ENCODE measurements at places on chromosomes 11 and 22.

DNA sequence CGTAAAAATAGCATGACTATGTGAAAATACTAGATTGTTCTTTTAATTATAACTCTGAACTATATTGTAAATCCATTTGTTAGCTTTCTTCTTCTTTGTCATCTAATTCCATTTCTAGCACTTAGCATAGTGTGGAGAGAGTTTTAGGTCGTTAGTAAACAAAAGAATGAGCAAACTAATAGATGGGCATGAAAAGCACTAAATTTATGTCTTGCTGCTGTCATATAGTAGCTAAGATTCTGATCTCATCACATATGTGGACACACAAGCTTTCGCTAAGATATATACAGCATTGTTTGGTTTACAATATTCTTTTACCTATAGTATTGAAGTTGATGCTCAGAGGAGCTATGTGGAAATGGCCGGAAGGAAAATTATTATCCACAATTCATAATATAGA, 370.5 kb downstream of the CNTN5 start:
- DNase-seq = no peak

DNA sequence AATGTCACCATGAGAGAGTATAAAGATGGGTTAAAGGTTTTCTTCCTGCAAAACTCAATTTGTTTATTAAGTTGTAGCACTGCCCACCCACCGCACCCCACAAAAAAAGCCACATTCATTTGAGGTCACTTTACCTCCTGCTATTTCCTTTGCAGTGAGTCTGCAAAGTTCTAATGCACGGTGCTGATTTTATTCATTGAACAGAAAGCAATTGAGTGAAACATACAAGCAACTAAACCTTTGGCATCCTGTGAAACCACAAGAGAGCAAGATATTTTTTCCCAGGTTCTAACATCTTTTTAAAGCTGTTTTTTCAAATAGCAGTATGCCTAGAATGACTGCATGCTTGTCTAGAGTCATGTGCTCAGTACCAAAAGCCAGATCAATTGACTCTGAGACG, 39.0 kb downstream of the RRAS2 start:
- no peak for DNase-seq

DNA sequence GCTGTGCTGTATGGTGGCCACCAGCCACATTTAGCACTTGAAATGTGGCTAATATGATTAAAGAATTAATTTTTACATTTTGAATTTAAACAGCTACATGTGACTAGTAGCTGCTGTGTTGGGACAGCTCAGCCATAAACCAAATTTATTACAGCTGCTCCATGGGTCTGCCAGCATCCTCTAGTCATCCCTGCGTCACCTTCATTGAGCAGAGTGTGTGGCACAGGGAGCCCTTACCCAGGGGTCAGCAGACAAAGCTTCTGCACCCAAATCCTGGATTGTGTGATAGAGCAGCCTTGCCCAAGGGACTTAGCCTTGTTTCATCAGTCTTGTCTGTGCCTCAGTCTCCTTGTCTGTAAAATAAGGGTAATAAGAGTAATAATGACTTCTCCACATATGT, 19.4 kb upstream of the ACCSL start:
- no peak for DNase-seq

GRCh38 chr11:94066901-94067429, 45.8 kb downstream of the HEPHL1 start:
- no peak for DNase-seq

DNA sequence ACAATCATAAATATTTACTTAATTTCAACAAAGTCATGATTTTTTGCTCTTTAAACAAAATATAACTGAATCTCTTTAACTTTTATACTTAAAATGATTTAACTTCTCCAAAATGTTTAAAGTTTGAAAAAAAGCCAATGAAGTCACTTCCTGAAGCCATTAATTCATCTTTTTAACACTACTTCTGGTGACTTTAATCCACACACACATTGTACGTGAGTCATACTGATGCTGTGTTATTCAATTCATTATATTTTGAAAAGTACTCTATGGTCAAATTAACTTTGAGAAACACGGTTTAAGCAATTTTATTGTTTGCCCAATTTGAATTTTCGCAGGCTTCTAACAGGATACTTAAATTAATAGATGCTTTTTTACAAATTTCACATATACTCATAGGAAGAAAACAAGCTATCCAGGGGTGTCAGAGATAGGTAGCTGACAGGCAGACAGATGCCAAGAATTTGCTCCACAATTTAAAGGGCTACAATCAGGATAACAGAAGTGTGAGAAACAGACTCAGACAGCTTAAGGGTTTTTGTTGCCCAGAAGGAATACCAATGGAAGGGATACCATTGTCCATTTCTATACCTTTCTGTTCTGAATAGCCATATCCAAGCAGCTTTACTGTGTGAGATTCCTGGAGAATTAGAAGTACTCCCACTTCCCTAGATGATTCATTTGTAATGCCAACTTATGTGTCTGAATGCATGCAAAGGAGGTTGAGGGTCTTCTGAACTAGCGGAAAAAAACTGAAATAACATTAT, 118.4 kb downstream of the RBFOX2 start:
- no peak for DNase-seq

DNA sequence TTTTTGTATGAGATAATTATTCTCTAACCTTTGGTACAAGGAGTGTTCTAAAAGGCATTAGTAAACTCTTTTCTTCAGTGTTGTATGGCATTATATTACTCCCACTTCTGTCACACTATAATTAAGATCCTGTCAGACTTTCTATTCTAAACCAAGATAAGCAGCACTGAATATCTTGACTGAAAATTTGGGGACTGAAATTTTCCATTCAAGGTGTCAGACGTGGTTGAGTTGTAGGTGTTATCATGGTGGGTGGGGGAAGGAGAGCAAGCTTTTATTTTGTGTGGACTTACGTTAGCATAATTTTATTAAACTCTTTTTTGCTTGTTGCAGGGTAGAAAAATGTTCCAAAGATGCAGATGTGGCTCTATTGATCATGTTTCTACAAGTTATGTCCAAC, 22.9 kb downstream of the MUC15 start:
- DNase-seq = no peak

DNA sequence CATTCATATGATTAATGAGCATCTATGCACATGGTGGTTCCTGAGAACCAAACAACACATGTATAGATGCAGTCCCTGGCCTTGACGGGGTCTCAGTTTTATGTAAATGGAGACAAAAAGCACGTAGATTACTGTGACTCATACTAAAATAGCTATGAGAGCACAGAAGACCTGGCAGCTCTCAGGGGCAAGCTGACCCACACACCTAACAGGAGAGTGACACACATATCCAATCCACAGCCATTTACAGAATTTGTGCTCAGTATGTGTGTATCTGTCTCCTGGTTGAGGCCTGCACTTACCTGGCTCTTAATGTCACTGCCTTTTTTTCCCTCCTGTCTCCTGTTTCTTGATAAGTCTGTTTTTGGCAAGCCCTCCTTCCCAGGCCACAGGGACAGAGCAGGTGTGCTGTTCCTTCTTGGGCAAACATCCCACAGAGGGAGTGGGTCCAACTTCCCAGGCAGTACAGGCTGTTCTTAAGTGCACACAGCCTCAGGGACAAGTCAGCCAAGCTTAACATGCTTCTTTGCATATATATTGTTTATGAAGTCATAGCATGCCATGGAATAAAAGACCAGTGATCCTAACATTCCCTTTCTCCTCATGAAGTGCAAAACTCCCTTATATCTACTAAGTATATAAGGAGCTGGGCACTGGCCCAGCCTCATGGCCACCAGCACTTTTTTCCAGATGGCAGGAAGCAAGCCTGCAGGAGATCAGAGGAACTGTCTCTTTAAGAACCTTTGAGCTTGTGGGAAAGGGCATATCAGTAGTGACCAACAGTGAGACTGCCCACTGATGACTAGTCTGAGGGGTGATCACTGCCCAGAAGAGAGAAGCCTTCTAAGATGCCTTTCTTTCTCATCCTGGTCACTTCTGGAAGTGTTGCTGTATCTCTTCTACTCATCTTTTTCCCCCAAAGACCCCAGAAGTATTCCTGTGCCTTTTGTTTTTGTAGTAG, 124.7 kb upstream of the CCDC90B start:
- no peak for DNase-seq

GRCh38 chr22:27880778-27881394, 38.2 kb downstream of the PITPNB start:
- no peak for DNase-seq

DNA sequence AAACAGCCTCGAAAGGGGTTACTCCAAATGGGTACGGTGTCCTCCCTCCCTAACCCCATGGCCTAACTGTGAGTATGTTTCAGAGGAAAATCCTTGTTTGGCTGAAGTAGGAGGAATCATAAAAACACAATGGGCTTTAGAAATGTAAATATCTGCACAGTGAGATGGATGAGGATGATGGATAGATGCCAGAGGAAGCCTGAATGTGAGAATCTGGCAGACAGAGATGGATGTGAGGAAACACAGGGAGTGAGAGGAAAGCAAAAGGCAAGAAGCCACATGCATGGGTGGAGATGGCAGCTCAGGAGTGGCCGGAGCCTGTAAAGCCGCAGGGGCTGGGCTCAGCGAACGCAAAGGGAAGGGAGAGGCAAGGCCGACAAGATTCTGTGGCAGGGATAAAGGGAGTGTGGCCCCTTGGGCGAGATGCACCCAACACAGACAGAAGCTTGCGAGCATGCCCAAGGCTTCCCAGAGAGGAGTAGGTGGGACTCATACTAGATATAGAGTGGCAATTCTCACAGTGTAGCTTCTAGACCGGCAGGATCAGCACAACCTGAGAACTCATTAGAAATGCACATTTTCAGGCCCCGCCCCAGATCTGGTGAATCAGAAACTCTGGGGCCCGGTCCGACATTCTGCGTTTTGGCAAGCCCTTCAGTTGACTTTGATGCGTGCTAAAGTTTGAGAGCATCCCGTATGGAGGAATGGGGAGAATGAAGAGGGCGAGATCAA, 237.3 kb upstream of the CADM1 start:
- peak; percentile 32 for DNase-seq

GRCh38 chr22:29732883-29733282, 13.1 kb downstream of the CABP7 start:
- DNase-seq = no peak

DNA sequence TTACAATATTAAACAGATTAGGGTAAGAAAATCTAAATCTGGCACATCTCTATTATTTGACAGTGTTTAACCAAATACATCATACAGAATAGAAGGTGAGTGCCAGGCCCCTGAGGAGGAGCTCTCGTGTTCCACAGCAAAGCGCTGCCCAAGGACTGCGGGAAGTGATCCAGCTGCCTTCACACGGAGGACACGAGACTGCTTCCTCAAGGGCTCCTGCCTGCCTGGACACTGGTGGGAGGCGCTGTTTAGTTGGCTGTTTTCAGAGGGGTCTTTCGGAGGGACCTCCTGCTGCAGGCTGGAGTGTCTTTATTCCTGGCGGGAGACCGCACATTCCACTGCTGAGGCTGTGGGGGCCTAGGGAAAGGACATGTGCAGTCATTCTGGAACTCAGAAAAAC, 71.1 kb downstream of the NCAPD3 start:
- DNase-seq = no peak

- DNase-seq = no peak
Measured at GRCh38 chr11:19107125-19107524, 9.8 kb upstream of the ZDHHC13 start.

DNA sequence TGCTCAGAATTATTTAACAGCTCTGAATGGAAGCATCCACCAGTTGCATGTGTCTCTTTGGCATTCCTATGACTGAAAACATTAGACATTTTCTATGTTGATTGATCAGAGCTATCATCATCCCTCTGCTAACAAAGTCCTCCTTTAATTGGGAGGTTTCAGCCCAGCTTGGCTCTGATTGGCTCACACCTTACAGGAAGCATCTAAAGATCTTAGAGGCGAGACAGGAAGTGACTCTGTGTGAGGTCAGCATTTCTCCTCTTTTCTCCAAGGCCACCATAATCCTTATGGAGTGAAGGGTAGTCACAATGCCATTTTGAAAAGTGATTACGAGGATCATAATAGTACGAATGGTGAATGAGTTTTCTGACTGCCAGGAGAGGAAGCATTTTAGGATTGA, 260.8 kb downstream of the MIAT start:
- DNase-seq = no peak

- no peak for DNase-seq
Measured at GRCh38 chr22:24214467-24215285, 30.2 kb downstream of the GGT5 start.

GRCh38 chr11:34619062-34619516, 1.8 kb upstream of the EHF start:
- DNase-seq = no peak

DNA sequence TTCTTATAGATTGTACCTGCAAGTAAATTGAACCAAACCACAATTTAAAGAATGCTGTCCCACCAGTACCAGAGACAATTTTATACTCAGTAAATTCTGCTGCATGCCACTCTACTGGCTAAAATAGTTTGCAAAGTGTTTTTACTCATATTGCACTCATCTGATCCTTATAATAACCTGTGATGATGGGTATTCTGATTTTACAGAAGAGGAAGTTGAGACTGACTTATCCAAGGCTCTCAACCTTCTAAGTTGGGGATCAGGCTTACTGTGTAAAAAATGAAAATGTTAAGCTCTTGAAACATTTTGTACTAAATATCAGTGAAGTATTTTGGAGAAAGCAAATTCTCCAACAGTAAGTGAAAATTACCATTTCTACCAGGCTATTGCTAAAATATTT, 37.9 kb downstream of the RNF169 start:
- DNase-seq = no peak

DNA sequence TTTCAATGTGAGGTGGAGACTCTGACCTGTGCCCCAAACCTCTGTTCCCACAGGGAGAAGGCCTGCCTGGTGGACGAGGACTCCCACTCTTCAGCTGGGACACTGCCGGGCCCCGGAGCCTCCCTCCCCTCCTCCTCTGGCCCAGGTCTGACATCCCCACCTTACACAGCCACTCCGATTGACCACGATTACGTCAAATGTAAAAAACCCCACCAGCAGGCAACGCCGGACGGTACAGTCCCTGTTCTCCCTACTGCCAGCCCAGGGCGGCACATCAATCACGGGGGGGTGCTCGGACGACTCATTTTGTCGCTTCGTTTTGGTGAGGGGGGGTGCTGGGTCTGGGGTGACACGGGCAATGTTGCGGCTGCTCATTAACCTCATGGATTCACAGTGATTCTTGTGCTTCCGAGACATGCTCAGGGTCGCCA, 83.3 kb upstream of the SUSD2 start:
- DNase-seq = no peak

DNA sequence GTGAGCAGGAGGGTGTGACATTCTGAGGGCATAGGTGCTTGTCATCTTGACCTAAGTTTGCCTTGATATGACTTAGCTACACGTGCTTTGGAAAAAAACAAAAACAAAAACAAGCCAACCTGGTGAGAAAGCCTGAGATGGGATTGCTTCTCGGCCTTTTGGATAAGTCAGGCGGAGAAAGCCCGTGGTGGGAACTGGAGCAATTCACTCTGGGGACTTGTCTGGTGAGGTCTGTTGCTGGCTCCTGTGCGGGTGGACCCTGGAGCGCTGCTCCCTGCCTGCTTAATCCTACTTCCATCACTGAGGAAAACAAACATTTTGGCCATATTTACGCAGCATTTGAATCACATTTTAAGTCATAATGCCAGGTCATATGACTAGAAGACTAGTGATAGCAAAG, 100.3 kb downstream of the SNX19 start:
- no peak for DNase-seq

DNA sequence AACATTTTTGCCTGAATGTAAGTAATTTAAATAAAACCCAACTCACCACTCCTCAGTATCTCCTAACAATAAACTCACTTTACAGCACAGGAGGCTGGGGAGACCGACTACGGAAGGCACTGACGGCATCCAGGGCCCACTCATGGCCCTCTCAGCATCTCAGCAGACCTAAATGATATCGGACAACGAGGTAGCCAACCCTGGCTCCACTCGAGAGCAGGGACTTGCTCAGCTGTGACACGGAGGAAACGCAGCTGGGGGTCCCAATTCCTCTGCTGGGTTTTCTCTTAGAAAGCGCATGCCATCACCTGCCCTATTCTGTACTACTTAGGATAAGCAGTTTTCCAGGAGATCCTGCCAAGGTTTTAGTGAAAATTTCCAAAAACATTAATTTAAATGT, 109.1 kb upstream of the BID start:
- no peak for DNase-seq
